NCI-H2029 treated with DMSO at 0.1 percent for 48 hours (cell line): ENCODE measurements at places on chromosomes 13 and 19.

- no peak for DNase-seq
These were observed 37.6 kb downstream of the ZNF493 start for GRCh38 chr19:21434516-21434915.

DNA sequence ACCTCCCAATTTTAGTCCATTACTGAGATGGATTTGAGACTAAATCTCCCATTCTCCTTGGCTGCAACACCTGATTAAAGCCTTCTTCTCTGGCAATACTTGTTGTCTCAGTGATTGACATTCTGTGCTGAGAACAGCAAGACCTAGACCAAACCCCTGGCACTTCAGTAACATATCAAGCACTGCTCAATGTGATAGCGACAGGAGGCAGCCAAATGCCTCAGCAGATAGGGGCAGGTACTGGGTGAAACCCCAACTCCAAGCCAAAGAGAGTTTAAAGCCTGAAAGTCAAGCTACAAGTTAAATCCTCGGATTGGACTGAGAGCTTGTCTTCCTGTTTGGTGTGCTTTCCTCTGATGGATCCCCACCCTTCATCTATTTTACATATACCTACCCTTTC lies 52.7 kb downstream of the STARD13 start:
- no peak for DNase-seq

DNA sequence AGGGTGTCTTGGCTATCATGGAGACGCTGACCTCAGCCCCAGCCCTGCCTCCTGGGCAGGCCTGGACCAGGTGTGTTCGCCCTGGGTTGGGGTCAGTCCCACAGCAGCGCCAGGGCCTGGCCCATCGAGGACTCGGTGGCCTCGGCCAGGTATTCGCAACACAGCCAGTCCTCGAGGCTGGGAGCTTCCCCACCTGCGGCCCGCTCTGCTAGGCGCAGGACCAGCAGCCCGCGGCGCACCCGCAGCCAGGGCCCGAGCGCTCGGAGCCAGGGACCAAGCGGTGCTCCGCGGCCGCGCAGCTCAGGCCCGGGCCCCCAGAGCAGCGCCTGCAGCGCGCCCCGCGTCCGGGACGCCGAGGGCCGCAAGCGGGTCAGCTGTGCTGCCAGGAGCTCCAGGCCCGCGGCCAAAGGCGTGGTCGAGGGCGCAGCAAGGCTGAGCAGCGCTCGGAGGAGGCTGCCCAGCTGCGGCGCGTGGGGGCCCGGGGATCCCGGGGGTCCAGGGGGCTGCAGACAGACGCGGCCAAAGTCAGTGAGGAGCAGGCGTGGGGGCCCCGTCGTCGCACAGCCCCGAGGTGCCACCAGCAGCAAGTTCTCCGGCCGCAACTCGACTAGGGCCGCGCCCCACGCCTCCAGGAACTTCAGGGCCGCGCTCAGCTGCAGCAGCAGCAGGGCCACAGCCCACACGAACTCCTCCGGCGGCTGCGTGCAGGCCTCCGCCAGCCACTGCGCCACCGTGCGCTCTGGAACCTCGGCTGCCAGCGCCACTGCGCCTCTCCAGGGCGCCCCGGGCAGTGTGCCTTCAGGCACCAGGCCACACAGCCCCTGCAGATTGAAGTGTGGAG lies 6.2 kb downstream of the PEAK3 start:
- DNase-seq = no peak

DNA sequence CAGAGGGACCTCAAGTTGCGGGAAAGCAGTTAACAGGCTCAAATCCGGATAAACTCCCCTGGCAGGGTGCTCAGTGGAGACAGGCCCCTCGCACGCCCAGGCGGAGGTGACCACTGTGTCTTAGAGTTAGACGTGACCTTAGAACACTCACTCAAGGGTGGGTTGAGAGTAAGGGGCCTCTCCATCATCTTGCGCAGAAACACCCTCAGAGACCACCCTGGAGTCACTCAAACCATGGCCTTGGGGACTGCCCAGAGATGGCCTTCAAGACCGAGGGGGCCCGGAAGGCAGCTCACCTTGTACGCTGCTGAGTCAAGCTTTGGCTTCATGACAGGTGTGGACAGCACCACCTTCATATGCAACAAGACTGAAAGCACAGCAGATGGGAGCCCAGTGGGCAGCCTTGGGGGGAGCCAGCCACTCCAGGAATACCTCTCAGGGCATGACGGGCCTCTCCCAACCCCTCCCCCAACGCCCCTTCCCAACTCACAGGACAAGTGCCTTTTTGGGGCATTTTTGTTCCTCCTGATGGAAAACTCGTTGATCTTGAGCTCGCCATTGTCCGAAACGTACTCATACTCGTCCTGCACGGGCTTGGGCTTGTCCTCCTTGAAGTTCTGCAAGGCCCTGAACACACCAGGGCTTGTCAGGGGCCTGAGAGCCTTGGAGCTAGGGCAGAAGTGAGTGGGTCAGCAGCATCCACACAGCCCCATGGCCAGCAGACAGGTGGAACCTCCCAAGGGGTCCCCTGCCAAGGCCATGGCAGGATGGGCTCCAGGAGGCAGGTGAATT lies 229.2 kb downstream of the TUBA3C start:
- DNase-seq = no peak

- peak; percentile 76 for DNase-seq
These were observed 21.5 kb downstream of the NFIC start for GRCh38 chr19:3387645-3388589.

- no peak for DNase-seq
These were observed 18.3 kb upstream of the DHRS12 start for GRCh38 chr13:51822106-51822815.

DNA sequence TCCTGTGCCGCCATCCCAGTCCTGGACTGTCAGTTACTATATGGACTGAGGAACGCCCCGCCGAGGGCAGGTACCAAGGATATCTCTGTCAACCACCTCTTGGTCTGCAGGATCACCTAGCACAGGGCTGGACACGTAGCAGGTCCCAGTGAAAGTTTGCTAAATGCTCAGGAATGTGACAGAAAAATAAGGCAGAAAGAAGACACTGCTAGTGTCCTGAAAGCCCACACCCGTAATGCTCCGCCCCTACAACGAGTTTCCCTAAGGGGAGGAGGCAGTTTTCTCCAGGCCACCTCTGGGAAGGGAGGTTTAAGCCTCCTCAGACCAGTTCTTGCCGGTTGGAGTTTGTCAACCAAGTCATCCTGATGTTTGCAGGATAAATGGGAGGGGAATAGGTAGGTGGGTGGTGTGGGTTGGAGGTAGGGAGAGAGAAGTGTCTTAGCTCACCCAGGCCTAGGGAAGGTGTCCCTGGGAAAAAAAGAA lies 1.7 kb upstream of the SERTAD3 start:
- DNase-seq = no peak

- DNase-seq = no peak
These were observed 86.0 kb downstream of the ATP11A start for GRCh38 chr13:112775791-112776279.

- no peak for DNase-seq
These were observed 54.3 kb downstream of the RUBCNL start for GRCh38 chr13:46332772-46333171.

DNA sequence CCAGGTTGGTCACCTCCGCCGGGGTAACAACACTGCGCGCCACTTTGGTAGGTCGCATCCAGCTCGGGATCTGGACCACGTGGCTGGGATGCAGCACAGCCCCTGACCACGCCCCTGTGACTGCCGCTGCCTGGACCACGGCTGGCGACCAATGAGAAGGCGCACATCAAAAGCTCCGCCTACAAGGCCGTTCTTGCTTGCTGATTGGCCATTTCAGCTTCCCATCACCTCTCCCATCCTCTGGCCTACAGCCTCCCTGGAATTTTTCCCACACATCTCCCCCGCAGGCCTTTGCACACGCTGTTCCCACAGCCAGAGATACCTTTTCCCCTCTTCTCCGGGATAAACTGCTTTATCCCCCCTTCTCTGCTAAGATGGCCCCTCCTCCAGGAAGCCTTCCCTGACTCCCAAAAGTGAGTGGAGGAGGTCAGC lies 12.5 kb upstream of the MAP1S start:
- DNase-seq = no peak

DNA sequence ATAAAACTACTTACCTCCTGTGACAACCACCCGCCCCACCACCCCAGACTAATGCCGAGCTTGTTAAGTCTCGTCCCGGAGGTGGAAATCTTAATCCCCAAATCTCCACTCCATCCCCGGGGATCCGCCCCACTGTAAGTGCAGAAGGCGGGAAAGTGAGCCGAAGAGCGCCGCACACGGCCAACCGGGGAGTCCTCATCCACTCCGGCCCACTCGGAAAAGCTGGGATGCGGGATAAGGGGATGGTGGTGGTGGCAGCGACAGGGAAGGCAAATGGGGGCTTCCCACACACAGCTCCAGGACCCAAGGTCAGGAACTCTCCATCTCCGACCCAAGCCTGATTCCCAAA lies 621 bp downstream of the FBL start:
- DNase-seq = no peak

DNA sequence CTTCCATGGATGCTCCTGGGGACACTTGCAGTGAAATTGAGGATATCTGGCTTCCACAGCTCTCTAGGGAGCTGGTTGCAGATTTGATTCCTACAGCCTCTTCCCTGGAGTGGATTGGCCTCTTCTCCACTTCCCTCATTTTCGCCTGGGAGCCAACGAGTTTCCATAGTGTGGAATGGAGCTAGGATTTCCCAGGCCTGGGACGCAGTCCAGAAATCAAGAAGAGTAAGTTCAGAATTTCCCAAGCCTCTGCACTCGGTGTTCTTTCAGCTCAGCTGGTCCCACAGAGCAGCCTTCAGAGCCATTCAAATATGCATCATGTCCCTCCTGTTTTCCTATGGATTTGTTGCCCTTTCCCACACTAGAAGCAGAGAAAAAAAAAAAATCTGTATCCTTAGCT lies 68.2 kb downstream of the RAP2A start:
- DNase-seq = no peak

- no peak for DNase-seq
These were observed 21.5 kb downstream of the STARD13 start for GRCh38 chr13:33263976-33264619.

DNA sequence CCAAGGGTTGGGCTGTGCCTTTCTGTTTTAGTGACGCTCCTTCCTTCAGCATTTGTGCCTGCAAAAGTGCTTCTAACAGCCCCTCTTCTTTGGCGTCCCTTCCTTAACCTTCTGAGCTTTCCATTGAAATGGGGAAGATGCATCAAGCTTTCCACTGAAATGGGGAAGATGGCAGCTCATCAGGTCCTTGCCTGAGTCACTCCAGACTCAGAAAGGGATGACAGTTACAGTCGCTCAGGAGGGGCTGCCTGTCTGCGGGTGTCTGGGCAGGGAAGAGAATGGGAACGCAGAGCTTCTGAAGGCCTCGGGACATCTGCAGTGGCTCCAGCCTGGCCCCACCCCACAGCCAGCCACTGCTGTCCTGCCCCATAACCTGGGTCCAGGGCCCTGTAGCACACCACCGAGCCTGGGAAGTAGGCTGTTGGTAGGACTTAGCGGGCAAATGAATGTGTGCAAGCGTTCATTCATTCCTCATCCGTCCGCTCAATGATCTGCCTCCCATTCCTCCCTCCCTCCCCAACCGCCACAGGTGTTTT lies 9.8 kb downstream of the AP1M1 start:
- no peak for DNase-seq

DNA sequence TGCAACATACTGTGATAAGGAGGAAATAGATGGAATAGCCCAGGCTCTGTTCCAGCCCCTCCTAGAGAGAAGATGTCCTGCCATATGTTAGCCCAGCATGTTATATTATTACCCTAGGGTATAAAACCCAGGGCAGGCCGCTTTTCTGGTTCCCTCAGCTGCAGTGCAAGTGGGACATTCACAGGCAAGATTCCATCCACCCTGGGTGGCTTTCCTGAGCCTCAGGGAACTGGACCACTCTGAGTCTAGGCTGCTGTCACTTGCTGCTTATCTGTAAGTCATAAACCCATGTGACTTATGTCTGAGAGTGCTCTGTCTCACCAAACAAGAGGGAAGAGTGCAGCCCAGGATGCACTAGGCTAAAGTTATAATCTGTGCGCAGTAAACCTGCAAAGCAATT lies 413.2 kb downstream of the MZT1 start:
- no peak for DNase-seq

DNA sequence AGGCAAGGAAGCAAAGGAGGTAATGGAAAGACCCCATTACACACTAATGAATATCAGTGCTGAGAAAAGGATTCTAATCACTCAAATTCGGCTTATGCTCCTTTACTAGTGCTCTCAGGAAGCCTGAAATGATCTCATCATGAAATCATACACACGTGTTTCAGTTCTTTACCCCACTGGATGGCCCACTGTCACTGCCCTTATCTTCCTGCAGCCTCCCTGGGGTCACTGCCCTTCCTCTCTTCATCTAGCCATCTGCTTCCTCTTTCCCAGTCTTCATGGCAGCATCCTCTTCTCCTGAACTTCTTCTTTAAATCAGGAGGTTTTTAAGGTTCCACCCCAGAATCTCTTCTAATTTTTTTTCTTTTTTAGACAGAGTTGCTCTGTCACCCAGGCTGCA lies 27.9 kb upstream of the EEF1AKMT1 start:
- no peak for DNase-seq

GRCh38 chr13:41974262-41974900 lies 13.5 kb upstream of the VWA8 start:
- no peak for DNase-seq

- no peak for DNase-seq
These were observed 7.8 kb downstream of the C19orf38 start for GRCh38 chr19:10855879-10856522.

- no peak for DNase-seq
These were observed 6.0 kb downstream of the SIX5 start for GRCh38 chr19:45762870-45763631.

- DNase-seq = no peak
These were observed 121.9 kb upstream of the TSC22D1 start for GRCh38 chr13:44698066-44698465.
